ENCODE measurements at places on chromosomes 12 and 14.

DNA sequence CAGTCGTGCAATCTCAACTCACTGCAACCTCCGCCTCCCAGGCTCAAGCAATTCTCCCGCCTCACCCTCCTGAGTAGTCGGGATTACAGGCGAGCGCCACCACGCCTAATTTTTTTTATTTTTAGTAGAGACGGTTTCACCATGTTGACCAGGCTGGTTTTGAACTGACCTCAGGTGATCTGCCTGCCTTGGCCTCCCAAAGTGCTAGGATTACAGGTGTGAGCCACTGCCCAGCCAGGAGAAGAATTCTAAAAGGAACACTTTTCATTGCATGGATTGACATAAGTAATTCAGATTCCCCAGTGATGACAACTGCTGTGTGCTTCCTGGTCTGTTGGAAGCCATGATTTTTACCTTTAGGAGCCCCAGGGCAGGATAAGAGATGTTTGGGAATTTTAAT lies 22.1 kb downstream of the DMAC2L start:
- no peak for DNase-seq

- no peak for DNase-seq
Observed at GRCh38 chr12:97752129-97752528, 289.5 kb downstream of the RMST start.

DNA sequence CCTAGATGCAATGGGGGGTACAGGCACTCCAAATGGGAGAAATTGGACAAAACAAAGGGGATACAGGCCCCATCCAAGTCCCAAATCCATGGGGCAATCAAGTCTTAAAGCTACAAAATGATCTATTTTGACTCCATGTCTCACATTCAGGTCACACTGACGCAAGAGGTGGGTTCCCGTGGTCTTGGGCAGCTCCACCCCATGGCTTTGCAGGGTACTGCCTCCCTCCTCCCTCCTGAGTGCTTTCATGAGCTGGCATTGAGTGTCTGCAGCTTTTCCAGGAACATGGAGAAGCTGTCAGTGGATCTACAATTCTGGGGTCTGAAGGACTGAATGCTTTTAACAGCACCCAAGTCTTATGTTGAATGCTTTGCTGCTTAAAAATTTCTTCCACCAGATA lies 274.5 kb upstream of the LRIG3 start:
- no peak for DNase-seq

DNA sequence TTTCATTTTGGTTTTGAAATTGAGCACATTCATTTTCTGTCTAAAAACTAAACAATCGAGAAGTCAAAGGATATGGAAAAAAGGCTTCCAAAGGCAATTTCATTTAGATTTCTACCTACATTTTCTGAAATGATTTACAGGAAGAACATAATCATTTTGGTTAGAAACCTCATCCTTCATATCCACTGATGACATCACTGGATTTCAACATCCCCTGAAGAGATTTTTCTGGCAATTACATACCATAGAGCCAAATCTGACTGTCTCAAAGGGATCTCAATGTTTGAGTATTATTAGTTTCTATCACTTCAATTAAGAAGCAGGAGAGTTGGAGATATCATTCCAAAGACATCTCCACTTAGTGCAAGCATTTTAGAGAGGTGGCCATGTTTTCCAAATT lies 137.8 kb downstream of the TTC7B start:
- DNase-seq = no peak

Measured in NK-92 treated with Interleukin-12 subunit alpha and Interleukin-12 subunit beta, amount 100 ng/mL, for 24 hours (cell line).